D341Med (cell line): ENCODE measurements at places on chromosomes 2 and 18.

GRCh38 chr2:119293900-119294299 is 70.3 kb downstream of the STEAP3 start:
- DNase-seq, result no peak

GRCh38 chr2:3403587-3404334 is 24.3 kb downstream of the TRAPPC12 start:
- DNase-seq, result no peak

DNA sequence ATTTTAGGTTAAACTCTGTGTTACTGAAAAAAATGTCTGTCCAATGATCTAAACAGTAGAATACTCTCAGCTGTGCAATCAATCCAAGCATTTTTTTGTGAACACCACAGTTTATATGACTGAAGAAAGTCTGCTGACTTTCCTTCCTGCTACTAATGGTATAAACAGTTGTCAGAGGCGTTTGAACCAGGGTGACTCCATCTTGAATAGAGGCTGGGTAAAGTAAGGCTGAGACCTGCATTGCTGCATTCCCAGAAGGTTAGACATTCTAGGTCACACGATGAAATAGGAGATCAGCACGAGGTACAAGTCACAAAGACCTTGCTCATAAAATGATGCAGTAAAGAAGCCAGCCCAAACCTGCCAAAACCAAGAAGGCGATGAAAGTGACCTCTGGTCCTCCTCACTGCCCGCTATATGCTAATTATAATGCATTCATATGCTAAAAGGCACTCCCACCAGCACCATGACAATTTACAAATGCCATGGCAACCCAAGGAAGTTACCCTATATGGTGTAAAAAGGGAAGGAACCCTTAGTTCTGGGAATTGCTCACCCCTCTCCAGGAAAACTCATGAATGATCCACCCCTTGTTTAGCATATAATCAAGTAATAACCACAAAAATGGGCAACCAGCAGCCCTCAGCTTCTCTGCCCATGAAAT is 31.3 kb downstream of the POU3F3 start:
- DNase-seq, result no peak

DNA sequence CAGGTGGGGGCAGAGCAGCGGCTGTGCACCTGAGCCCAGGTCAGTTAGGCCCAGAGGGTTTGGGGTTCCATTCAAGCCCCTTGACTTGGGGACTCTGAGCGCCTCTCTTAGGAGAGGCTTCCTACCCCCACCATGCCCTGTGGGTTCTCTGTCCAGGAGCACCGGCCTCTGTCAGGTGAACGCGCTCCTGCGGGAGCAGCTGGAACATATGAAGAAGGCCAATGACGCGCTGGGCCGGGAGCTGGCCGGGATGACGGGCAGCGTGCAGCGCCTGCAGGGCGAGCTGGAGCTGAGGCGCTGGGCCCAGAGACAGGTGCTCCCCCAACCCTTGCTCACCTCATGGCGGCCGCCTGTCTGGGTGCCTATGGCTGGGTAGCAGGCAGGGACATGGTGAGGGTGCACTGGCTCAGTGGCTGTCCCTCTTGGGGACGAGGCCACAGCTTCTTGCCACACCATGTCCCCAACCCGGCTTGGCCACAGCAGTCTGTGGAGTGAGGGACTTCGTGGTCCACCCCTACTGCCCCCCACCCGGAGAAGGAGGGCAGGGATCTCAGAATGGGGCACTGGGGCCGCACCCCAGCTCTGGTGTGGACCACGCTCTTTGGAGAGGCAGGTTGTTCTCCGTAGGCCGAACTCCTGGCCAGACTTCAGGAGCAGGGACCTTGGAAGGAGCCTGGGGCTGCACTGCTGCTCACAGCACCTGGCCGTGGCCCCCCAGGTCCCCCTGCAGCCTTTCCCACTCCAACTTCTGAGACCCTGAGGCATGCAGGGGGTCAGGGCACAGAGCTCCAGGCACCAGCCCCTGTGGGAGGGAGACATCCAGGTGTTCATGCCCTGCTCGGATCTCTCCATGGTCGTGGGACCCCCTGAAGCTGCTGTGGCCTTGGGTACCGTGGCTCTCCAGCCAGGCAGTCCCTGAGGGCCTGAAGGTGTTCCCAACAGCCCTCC is 19.7 kb downstream of the CROCC2 start:
- no peak for DNase-seq

DNA sequence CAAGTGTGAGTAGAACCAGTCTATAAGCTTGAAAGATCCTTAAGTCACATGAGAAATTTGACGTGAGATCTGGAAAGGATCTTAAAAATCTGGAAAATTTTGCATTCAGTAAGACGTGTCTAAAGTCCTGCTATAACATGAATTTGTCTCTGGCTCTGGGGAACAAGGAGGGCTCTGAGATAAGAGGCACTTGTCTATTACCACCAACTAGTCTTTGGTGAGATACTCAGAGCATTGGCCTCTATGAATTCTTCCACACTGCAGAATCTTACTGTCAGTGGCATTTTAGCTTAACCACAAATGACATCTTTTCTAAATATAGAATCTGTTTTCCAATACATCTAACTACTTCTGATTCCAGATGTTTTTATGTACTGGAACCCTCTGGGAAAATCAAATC is 1504.5 kb downstream of the DPP10 start:
- DNase-seq, result no peak

GRCh38 chr18:13915995-13916431 is 677 bp upstream of the MC2R start:
- DNase-seq, result no peak

DNA sequence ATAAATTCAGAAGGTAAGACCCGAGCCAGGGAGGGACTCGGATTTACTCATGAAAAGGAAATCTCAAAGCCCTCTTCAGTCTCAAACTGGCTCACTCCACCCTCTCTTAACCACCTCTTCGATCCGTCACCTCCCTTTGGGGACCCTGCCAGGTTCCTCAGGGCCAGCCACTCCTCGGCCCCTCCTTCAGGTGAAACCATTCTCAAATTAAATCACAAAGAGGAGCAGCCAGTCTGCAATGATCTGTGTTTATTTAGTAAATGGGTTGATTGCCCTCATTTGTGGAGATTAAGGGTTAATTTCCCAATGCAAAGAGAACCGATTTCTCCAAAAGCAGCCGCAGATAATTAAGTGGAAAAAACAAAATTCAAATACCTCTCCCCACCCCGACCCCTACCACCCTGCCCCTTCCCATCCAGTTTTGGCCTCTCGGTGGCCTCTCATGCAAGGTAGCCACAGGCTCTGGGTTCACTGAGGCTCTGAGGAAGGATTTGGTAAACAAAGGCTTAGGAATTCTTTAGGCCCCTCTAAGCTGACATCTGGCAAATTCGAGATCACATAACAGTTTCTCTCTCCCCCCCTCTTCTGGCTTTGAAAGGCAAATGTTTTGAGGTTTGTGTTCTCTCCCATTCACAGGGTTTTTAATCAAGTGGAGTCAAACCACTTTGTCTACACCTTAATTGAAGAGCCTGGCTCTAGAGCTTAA is 10.3 kb upstream of the FZD7 start:
- peak; percentile 67 for DNase-seq

GRCh38 chr2:102520801-102521200 is 47.8 kb downstream of the SLC9A4 start:
- no peak for DNase-seq

DNA sequence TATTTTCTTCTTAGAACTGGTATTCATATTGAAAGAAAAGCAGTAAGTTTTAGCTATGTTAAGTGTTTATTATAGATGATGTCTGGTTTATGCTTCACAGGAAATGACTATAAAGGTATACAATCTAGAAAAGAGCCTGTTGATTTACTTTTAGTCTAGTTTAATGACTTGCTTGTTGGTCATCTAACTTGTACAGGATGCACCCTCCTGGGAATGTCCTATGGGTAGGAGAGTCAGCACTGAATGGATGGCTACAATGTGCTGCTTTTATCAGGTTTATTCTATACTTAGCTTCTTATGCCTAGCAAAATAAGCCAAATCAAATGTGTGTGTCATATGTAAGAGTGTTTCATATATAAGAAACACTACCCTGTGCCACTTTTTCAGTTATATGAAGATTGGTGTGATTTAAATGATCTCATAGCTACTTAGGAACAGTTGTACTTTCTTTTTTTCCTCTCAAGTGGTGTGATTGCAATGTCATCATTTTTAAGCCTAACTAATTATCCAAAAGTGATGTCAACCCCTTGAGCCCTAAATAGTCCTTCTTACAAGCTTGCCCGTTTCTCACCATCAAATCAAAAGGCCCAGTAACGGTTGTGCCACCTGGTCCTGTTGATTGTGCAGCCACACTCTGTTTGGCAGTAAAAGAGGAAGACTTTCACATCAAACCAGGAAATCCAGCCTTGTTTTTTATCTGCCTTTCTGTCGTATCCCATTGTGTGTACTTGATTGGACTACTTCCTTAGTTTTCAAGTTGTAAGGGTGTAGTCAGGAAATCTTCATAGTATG is 176.0 kb downstream of the DIS3L2 start:
- no peak for DNase-seq

DNA sequence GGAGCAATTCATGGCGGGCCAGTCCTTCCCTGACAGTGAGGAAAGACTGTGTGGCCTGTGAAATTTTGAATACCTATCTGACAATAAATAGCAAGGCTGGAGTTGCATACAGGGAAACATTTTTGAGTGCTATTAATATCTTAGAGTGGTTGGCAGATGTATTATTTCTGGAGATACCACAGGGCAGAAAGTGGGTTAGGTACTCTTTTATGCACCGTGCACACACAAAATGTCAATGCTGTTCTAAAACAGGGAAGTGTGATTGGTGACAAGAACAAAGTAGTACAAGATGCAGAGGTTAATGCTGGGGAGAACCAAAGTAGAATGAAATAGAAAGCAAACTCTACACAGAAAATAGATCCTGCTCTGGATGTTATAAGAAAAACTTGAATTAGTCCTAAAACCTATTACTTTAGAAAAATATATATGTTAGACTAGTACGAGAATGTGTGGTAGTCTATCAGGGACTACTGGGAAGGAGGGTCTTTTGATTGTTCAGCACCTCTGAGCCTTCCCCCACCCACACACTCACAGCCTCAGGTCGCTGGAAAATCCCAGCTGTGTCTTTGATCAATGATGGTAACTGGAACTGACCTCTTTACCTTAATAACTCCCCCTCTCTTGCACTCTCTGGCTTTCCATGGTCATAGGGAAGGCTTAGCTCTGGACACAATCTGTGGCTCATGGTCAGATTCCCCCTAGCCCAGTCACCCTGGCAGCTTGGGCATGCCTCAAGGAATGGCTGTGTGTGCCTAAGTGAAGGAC is 58.2 kb downstream of the SERPINB8 start:
- DNase-seq, result no peak

GRCh38 chr18:75216212-75216910 is 5.8 kb downstream of the TSHZ1 start:
- DNase-seq, result no peak

- DNase-seq, result no peak
These were observed 96.6 kb downstream of the RHBDD1 start for GRCh38 chr2:226932443-226932842.

- no peak for DNase-seq
These were observed 301.7 kb downstream of the KCNS3 start for GRCh38 chr2:18180031-18180610.

GRCh38 chr18:58175786-58176176 is 131.8 kb downstream of the NEDD4L start:
- no peak for DNase-seq
